ENCODE measurements at places on chromosomes 4 and X.
A peak's percentile ranks its signal among the peaks of the same experiment; 100 is the strongest.

DNA sequence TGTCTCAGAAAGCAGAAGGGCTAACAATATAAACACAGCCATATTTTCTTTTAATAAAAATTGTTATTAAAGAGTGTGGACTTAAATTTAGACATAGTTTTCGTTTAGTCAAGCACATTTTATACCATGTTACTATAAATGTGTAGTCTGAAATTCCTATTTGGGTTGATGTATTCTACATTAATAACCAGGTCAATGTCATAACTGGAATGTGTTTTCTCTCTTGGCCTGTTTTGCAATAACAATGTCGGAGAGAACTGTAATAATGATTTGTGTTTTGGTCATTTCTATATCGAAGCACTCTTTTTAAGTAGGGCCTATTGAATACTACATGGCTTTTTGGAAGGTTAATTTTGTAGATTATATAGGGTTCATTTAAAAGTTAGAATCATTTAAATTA lies 5.5 kb downstream of the USO1 start:
- no peak for DNase-seq

- no peak for DNase-seq
These were observed 1.9 kb downstream of the TACC3 start for GRCh38 chr4:1723131-1723801.

DNA sequence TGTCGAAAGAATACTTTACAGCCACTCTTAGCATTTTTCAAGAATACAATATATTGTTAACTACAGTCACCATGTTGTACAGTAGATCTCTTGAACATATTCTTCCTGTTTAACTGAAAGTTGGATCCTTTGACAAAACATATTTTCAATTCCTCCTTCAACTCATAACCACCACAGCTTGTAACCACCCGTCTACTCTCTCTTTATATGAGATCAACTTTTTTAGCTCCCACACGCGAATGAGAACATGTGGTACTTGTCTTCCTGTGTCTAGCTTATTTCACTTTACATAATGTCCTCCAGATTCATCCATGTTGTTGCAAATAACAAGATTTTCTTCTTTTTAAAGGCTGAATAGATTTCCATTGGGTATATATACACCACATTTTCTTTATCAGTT lies 338.3 kb upstream of the IGFBP7 start:
- no peak for DNase-seq

- no peak for DNase-seq
These were observed 13.1 kb downstream of the NAT8L start for GRCh38 chr4:2071912-2072867.

DNA sequence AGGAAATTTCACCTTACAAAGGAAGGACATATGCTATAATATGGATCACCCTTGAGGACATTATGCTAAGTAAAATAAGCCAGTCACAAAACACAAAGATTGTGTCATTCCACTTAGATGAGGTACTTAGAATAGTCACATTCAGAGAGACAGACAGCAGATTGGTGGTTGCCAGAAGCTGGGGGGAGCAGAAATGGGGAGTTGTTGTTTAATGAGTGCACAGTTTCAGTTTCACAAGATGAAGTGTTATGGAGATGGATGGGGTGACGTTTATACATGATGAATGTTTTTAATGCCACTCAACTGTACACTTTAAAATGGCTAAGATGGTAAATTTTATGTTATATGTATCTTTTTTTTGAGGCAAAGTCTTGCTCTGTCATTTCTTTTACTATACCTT lies 14.8 kb upstream of the SPON2 start:
- DNase-seq, result peak; percentile 78

DNA sequence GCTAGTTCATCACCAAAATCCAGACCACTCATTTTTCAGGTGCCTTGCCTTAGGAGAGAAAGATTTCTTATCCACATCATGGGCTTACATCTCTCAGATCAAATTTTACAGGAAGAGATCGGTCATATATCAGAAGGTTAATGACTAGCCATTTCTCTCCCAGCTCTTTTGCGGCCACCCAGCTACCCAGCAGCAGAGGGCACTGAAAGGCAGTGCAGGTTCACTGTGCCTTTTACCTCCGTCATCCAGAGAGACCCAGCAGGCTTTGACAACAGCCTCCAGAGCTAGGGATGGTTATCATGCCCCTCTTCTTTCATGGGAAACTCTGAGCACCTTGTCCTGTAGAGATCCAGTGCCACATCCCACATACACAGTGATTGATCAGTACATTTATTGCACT lies 384.8 kb downstream of the AFF2 start:
- no peak for DNase-seq

GRCh38 chr4:9949573-9949972 lies 71.7 kb downstream of the SLC2A9 start:
- no peak for DNase-seq

GRCh38 chrX:111360839-111361238 lies 51.2 kb downstream of the DCX start:
- no peak for DNase-seq

DNA sequence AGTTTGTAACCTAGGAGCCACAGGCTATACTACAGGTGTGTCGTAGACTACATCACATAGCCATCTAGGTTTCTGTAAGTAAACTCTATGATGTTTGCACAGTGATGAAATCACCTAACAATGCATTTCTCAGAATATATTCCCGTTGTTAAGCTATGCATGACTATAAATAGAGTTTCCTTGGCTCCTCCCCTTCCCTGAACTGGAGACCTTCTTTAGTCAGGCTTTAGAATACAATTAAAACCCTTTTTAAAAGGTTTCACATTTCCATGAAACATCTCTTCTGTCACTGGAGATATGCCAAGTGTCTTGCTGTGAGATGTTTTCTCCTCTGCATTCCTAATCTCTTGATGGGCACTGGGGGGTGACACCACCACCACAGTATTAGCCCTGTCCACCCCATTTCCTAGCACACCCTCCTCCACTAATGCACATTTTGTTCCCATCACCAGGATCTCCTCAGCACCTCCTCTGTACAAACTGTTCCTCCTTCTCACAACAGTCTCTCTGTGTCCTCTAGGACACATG lies 334.6 kb upstream of the CPEB2 start:
- no peak for DNase-seq

DNA sequence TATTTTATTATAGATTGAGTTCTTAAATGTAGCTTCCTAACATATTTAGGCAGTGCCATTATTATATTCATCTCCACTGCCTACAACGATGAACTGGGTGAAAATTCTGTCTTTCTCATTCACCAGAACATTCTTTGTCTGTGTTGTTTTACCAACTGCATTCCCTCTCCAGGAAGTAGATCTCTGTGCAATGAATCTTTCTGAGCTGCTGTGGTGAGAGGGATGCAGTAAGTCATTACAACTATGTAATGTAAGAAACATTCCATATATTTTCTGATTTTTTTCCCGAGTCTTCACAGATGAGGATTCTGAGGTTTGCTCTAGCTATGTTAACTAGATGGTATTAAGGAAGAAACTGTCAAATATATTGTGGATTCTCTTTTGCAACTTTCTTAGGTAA lies 811.9 kb upstream of the PCDH7 start:
- no peak for DNase-seq

GRCh38 chr4:148204171-148204570 lies 238.0 kb downstream of the NR3C2 start:
- DNase-seq, result no peak

DNA sequence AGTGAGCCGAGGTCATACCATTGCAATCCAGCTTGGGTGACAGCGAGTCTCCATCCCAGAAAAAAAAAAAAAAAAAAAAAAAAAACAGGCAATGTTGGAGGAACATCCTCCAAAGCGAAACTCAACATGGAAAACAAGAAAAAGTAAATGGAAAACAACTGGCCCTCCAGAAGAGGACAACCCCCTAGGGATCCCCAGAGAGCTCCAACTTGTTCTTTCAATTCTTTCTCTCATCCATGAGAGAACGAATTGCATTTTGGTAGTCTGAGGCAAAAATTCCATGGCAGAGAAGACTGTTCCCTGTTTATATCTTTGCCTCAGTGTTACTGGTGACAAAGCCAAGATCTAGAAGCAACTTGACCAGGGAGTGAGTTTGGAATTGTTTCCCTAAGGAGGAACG lies 49.8 kb downstream of the OPHN1 start:
- no peak for DNase-seq

DNA sequence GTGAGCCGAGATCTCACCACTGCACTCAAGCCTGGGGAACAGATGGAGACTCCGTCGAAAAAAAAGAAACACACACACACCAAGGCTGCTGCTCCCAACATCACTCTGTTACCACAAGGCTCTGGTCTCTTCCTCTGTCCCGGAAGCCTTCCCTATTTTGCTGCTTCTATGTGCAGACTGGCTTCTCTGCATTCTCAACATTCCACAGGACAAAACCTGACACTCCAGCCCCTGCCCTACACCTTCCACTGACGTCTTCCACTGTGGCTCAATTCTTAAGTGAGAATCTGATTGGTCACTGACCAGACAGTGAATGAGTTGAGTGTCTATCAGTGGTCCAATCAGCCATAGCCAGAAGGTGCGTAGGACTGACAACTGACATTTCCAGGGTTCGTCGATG lies 5.9 kb downstream of the ODAPH start:
- no peak for DNase-seq

DNA sequence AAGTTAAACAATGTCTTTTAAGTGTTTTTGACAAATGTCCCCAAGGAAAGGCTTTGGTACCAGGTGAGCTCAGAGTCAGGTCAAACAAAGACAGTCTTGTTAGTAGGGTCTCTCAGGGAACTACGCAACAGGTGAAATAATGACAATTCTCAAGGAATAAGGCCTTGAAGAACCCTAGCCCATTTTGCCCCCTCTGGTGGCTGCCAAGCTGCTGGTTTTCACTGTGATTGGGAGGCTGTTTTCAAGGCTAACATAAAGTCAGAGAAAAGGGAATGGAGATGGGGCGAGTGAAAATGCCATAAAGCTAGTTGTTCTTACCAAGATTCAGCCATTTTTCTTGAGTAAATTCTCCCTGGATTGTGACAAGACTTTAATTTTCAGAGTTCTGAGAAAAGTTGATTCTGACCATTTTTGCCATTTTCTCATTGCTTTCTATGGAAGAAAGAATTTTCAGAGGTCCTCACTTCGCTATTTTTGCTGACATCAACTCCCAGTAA lies 58.7 kb downstream of the RWDD4 start:
- no peak for DNase-seq

- DNase-seq, result no peak
These were observed 1.8 kb upstream of the FAM50A start for GRCh38 chrX:154441984-154442707.

DNA sequence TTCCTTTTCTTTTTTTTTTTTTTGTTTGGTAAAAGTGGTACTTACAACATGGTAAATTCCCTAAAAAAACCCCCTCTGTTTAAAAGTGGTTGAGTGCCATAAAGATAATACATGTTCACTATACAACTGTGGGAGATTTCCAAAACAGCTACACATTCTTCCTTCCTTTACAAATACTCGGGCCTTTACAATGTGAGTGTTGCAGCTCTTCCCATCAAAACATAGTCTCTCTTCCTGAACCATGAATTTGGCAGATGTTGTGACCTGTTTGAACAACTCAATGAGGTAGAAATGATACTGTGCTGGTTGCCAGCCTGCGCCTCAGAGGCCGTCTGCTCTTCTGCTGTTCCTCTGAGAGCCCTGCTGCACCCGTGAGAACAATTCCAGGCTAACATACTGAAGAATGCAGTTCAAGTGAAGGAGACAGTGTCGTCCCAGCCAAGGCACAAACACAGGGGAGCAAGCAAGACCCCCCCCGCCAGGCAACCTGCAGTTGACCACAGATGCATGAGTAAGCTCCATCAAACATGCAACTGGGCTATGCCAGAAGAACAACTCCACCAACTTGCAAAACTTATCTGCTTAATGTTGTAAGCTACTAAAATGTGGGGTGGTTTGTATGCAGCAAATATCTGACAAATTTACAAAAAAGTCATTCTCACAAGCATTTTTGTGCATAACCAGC lies 645.0 kb downstream of the PCDH7 start:
- no peak for DNase-seq

DNA sequence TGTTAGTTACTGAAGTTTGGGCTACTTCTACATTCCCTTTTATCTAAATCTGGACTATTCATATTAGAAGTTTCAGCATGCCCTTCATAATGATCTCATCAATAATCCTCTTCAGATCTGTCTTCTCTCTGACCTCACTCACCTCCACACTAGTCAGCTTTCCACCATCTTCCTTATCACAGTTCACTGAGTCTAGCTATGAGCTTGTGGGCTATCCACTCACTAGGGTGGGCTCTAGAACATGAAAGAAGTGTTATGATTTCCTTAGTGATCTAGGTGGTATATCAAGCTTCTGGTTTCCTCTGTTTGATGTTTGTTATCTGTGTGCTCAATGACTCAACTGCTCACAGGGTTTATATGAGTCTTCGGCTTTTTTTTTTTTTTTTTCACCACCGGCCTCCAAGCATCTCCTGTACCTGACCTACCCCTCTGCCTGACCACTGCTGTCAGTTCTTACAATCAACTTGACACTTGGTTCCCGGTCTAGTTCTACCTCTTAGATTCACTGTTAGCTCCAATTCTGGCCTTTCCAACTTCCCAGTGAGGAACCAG lies 103.1 kb downstream of the PAPSS1 start:
- DNase-seq, result no peak

DNA sequence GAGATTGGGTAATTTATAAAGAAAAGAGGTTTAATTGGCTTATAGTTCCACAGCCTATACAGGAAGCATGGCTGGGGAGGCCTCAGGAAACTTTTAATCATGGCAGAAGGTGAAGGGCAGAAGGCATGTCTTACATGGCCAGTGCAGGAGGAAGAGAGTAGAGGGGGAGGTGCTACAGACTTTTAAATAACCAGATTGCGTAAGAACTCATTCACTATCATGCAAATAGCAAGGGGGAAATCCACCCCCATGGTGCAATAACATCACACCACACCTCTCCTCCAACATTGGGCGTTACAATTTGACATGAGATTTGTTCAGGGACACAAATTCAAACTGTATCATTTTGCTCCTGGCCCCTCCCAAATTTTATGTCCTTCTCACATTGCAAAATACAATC lies 353.8 kb upstream of the PABPC5 start:
- DNase-seq, result no peak

DNA sequence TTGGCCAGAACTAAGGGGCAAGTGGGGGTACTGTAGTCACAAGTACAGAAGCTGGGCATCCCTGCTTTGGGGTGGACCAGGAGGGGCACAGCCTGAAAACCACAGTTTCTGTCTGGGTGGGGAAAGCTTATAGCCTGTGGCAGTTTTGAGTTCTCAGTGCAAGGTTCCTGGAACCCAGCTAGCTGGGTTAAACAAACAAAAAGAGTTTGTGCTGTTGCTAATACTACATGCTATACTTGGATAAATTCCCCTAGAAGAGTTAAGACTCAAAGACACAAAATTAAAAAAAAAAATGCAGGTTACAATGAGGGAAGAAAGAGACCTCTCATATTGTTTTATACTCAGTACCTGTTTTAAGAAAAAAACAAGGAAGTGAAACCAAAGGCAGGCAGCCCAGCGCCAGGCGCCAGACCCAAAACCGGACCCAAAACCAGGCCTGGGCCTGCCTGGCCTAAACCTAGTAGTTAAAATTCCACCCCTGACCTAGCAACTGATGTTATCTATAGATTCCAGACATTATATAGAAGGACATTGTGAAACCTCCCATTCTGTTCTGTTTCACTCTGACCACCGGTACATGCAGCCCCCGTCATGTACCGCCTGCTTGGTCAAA lies 50.8 kb downstream of the SLC2A9 start:
- no peak for DNase-seq

Measured in natural killer cell (primary cell).